ENCODE measurements at places on chromosomes 11 and 22.

DNA sequence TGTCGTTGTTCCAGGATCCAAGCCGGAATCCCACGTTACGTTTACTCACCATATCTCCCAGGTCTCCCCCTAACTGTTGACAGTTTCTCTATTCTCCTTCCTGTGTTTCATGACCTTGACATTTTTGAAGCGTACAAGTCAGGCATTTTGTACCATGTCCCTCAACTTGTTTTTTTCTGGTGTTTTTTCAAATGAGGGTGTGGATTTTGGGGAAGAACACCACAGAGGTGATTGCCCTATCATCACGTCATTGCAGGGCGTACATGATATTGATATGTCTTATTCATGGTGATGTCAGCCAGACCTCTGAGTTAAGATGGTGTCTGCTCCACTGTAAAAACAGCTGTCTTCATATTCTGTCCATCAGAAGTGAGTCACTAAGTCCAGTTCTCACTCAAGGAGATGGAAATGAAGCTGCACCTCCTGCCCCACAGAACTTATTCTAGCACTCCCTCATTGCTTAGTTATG lies 28.3 kb upstream of the SOX10 start:
- no peaks in the 10 kb centered on the region for H3K27me3 ChIP-seq
- H3K27ac ChIP-seq: no peak overlapping the region
- no peak for DNase-seq
- peaks cover 10% of the 10 kb centered on the region for H3K4me1 ChIP-seq

DNA sequence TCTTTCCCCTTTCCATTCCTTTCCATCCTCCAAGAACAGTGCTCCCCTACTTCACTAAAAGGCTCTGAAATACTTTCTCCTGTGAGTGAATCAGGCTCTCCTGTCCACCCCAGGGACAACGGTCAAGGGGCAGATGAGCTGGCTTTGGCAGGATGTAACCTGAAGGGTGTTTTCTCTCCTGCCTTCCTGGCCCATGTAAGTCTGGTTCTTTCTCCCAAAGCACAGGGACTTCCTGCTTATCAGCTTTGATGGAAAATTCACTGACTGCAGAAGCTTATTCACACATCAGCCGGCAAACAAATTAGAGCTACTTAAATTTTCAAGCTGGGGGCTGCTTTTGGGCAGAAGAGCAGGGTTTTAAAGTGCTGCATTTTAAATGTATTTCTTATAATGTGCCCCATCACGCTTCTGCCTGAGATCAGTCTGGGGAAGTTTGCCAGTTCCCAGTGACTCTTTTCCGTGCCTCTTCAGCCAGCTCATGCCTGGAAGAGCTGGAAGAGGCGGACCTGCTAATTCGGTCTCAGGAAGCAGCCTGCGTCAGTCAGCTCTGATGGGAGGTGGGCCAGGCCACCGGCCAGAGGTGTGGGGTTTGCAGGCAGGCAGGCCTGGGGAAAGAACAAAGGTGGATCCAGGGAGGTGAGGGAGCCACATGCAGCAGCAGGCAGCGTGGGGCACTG lies 140.4 kb upstream of the TBCEL start:
- H3K27ac ChIP-seq: no peak overlapping the region
- no peak overlapping the region for H3K4me3 ChIP-seq
- H3K27me3 ChIP-seq: peaks cover 76% of the 10 kb centered on the region
- peaks cover 12% of the 10 kb centered on the region for H3K4me1 ChIP-seq

GRCh38 chr11:72179804-72180396 lies 12.0 kb upstream of the FOLR1 start:
- 0 out of 2 replicates have a peak, but pooled peaks cover 3% of the 10 kb centered on the region for H3K27me3 ChIP-seq
- H3K27ac ChIP-seq: no peak overlapping the region
- no peak for DNase-seq
- H3K4me3 ChIP-seq: no peak overlapping the region
- 0 out of 2 replicates have a peak, but pooled peaks cover 4% of the 10 kb centered on the region for H3K4me1 ChIP-seq

DNA sequence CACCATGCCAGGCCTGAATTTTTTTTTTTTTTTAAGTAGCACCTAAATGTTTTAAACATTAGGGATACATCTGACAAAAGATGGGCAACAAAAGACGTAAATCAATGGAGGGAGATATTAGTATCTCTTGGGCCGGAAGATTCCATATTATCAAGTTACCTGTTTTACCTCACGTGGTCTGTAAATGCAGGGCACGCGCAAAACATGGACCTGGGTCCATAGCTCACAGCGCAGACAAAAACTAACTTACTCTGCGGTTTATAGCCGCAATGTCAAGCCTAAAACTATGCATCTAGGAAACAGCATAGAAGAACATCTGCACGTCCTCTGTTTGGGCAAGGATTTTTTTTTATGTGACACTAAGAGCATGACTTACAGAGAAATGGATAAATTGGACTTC lies 31.5 kb upstream of the PANX2 start:
- no peak overlapping the region for H3K4me3 ChIP-seq
- H3K4me1 ChIP-seq: no peaks in the 10 kb centered on the region
- no peaks in the 10 kb centered on the region for H3K36me3 ChIP-seq

DNA sequence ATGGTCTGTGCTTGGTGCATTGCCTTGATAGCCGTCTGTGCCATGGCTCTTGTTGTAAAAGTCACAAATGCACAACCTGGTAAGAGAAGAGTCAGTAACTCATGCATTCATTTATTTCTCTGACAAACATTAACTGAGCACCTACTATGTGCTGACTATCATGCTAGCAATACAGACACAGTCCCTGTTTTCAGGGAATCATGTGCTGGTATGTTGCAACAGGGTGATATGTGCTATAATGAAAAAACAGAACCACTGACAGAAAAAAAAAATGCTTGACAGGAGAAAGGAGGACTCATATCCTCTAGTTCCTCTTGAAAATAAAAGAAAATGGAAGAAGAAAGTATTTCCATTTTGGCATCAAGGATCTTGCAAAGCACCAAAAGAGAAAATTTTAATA lies 34.5 kb upstream of the RAPSN start:
- peaks cover 62% of the 10 kb centered on the region for H3K36me3 ChIP-seq
- H3K27ac ChIP-seq: no peak overlapping the region
- H3K27me3 ChIP-seq: no peaks in the 10 kb centered on the region
- no peak overlapping the region for H3K4me3 ChIP-seq
- no peak for DNase-seq

DNA sequence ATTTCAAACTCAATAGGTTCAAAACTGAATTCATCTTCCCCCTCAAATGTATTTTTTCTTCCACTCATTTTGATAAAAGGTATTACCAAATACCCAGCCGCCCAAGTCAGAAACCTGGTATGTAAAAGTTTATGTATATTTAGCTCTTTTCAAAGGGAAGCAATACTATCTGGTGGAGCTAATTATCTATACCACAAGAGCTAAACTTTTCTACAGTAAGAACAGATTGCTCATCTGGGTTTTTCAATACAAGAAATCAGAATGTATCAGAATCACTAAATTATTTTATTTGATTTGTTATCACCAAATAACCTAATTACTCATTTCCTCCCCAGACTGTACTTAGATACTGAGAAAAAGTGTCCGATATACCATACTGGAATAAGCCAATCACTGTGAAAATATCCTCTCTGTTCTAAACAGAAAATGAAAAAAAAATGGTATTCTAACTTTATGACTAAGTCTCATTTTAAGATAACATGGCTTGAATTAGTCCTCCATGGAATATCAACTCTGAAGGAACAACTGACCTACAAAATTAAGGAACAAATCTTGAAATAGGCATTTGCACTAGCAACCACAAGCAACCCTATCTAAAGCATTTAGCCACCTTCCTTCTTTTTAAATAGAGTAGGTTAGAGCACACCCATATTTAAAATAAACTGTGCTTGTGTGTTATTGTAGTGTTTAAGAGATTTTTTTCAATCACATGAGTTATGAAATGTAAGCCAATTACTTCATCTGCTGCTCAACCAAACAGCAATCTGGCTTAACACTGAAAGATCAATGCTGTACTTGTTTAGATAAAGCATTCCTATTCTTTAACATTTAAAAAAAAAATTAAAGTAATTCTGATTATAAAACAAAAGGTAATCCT lies 35.0 kb downstream of the RDX start:
- H3K27ac ChIP-seq: no peak overlapping the region
- H3K27me3 ChIP-seq: no peaks in the 10 kb centered on the region
- no peak for DNase-seq

DNA sequence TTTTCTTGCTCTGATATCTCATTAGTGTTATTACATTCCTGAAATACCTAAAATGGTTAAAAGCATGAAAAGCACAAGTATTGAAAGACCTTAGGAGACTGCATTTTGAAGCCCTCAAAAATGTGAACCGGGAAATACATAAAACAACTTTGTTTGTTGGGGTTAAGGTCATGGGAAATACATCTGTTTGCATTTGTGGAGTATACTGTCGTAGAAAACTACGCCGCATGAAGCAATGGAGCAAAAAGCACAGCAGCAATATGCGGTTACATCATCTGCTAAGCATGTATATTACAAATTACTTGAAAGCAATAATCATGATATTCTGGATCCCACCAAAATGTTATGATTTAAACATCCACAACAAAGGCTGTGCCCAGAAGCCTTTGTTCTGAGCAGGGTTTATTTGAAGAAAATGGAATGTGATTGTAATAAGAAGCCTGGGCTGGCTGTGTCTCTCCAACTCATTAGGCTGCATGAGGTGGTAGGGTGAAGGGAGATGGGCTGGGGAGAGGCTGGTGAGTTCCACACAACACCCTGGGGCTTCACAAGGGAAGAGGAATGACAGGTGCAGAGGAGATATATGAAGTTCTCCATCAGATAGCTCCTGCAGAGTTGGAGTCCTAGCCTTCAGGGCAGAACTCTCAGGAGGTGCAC lies 64.7 kb upstream of the LIN7C start:
- no peak for DNase-seq
- no peaks in the 10 kb centered on the region for H3K36me3 ChIP-seq
- no peak overlapping the region for H3K27ac ChIP-seq
- no peaks in the 10 kb centered on the region for H3K27me3 ChIP-seq
- no peaks in the 10 kb centered on the region for H3K4me1 ChIP-seq
- H3K4me3 ChIP-seq: no peak overlapping the region
